ENCODE measurements at places on chromosomes 6 and 20.

DNA sequence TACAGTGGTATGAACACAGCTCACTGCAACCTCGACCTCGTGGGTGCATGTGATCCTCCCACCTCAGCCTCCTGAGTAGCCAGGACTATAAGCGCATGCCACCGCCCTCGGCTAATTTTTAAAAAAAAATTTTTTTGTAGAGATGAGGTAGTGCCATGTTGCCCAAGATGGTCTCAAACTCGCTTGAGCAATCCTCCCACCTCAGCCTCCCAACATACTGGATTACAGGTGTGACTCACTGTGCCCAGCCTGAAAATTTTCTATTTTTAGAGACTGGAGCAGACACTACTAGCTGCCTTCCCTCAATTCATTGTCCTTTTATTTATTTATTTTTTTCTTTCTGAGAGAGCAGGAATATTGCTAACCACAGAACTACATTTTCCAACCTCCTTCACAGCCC, 20.3 kb upstream of the GTF3C6 start:
- DNase-seq, result no peak

GRCh38 chr6:45850378-45851033, 165.2 kb downstream of the CLIC5 start:
- no peak for DNase-seq

DNA sequence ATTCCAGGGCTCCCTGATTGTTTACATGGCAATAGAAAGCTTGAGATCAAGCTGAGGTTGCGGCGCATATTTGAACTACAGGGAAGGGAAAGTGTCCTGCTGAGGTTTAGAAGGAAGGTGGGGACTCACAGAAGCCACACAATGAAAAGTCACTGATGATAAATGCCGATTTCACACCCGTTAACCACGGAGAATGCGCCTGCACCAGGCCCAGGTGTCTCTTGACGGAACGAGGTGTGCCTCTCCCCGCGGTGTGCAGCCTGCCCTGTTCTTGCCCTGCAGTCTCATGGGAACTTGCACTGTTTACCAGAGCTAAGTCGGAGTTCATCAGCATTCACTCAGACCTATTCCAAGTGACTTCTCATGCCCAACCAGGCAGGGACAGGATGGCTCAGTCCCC, 90.3 kb downstream of the LY86 start:
- no peak for DNase-seq

GRCh38 chr20:46799781-46800408, 90.4 kb downstream of the SLC2A10 start:
- DNase-seq, result no peak
